Cortex of kidney (tissue), 1 donor: ENCODE measurements at places on chromosomes 6 and 20.

DNA sequence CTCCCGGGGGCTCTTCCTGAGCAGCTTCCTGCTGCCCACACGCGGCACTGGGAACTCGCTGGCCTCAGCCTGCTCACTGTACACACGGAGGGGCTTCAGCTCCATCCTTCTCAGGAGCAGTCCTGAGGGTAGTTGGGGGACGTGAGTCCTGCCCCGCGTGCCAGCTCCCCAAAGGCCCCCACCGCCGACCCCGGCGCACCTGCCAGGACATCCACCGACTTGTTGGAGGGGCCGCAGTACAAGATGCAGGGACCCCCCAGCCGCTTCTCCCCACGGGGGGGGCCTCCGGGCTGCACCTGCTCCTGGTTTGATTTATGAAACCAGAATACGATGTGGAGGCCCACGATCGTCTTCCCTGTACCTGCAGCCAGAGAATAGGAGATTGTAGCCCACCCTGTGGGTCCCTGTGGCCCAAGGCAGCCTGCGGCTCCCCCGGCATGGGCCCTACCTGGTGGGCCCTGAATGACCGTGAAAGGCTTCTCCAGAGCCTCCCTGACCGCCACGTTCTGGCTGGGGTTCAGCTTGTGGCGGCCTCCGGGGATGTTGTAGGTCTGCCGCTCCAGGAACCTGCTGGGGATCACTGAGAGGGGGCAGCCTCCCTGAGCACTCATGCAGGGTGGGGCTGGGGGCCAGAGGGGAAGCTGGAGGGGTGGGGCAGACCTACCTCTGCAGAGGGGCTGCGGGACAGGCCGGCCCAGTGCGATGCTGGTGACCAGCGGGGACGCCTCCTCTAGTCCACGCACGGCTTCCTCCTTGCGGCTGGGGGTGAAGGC lies 7.9 kb downstream of the FNDC11 start:
- DNase-seq, result no peak

- DNase-seq, result no peak
Observed at GRCh38 chr6:22248513-22249308, 48.1 kb downstream of the PRL start.

GRCh38 chr6:5156627-5157026 lies 71.5 kb downstream of the PPP1R3G start:
- DNase-seq, result no peak

GRCh38 chr6:65745614-65746013 lies 38.6 kb upstream of the EYS start:
- no peak for DNase-seq
